AG20443 (cell line): ENCODE measurements at places on chromosomes 3 and 15.

DNA sequence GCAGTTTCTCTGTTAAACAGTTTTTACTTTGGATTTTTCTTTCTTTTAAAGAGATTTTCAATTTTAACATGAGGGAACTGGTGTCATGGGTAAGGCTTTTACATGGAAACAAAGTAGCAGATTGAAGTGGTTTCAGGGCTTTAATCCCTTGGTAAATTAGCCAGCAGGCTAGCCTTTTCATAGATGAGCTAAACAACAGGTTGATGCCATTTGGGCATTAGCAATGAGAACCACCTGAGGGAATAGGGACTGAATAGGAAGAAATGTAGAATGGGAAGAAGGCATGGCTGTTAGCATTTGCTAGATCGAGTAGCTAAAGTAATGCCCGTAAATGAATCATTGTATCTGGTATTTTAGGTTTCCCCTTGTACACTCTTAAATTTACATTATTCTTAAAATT is 165.5 kb upstream of the MLF1 start:
- DNase-seq, result no peak

DNA sequence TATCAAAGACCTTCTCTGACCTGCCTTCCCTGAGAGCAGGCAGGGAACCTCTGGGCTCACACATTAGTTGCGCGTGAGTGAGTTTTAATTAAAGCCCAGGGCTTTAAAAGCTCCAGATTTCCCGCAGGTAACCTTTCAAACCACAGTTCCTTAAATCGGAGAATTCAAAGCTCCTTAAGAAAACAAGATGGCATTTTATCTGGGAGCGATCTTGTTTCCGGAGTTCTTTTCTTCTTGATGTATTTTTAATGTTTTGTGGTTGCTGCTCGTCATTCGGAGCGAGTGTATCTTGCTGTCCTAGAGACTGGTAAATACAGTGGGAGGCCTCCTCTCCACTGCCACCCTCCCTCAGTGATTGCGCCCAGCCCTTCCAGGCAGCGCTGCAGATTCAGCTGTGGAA is 284.3 kb downstream of the CLSTN2 start:
- DNase-seq, result no peak

DNA sequence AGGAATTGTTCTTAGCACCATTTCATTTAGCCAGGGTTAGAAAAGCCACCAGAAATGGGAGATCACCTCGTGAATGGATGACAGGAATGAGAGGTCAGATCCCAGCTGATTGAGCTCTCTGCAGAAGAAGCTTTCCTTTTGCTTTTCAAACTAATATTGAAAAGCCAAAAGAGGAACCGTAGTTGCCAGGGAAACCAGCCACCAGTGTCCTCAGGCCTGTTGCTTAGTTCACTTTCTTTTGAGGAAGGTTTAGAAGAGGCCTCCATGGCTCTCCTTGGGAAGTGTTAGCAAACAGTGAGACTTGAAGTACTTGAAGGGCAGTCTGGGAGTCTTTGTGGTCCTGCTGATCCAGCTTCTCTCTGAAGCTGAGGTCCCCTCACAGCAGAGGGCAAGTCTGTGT is 7.4 kb upstream of the CCK start:
- DNase-seq, result no peak

DNA sequence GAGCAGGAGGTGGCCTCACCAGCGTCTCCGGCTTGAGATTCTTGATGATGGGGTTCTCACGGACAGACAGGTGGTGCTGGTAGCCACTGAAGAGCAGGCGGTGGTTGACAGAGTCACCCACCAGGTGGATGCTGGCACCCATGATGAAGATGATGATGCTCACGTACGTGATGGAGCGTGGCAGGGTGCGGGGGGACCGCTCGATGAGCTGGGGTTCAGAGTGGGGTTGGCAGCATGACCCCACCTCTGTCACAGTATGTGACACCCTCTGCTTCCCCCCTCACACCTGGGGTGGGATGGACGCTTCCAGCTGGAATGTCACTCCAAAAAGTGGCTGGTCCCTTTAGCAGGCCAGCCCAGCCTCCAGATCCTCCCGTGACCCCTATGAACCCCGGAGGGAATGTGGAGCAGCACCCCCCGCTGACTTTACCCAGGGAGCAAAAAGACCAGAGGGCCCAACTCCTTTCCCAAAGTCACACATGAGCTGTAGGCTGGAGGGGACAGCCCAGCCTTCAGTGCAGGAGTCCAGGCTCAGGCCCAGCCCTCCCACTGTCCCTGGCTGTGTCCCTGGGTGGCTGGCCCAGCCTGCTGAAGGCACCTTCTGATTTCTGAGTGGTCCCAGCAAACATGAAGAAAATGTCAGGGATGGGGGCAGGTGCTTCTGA is 6.7 kb upstream of the CALML4 start:
- DNase-seq, result no peak

DNA sequence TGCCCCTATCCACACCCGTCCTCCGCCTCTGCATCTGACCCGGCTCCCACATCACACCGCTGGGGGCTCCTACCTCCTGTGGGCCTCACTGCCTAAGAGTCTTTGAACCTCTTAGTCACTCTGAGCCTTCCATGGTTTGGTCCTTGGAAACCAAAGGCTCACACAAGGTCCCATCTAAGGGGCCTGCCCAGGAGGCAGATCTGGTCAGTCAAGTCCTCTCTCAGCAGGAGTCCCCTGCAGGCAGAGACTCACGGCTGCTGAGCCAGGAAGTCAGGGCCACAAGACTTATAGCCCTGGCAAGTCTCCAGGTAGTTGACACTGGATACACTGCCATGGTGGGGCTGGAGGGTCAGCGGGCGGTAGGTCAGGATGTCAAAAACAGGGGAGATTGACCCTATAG is 31.2 kb upstream of the ALDH1L1 start:
- no peak for DNase-seq

- no peak for DNase-seq
Measured at GRCh38 chr3:38139652-38140051, 1.2 kb downstream of the MYD88 start.

DNA sequence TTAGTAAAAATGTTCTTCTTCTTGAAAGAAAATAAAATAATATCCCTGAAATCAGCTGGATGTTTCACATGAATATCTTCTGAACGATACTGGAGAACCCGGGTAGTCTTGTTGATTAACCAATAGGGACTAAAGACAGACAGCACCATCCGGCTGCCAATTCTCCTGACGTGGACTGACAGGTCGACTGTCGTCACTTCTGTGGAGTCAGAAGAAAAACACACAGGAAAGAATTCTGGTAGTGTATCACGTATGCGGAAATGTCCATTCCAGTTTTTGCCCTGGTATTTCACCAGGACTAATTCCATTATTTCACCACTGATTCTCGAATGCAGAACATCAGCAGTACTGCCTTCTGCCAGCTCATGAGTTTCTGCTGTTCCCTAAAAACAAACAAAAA is 144.6 kb downstream of the VPS13C start:
- DNase-seq, result no peak

DNA sequence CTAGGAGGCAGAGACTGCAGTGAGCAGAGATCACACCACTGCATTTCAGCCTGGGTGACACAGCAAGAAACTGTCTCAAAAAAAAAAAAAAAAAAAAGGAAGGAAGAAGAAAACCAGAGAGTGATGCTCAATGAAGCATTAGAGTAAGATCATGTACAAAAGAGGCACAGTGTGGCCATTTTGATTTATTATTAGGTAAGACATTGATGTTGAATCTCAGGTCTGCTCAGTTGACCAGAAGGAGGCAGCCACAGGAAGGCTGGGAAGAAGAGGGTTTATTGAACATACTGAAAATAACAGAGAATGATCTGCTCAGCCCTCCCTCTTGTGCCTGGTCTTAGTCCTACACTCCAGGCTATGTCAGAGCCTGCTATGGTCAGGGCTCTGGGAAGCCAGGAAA is 15.6 kb downstream of the LRRK1 start:
- no peak for DNase-seq

DNA sequence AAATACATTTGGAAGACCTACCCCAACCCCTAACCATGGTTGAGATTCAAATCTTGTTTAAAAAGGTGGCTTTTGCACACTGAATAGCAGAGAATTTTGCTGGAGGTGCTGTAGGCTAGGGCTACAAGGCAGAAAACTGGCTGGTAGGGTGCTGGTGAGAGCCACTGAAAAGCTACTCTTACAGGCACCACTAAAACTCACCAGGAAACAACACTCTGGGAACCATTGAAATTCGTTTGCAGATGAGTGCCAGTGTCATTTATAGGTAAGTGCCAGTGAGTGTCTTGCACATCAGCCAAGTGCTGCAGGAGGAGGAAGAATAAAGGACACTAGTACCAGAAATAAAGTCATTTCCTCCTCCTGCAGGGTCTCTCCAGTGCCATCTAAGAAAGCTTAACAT is 610.2 kb downstream of the ZNF385D start:
- no peak for DNase-seq

- peak; percentile 61 for DNase-seq
Measured at GRCh38 chr15:33154351-33155166, 40.0 kb downstream of the FMN1 start.

DNA sequence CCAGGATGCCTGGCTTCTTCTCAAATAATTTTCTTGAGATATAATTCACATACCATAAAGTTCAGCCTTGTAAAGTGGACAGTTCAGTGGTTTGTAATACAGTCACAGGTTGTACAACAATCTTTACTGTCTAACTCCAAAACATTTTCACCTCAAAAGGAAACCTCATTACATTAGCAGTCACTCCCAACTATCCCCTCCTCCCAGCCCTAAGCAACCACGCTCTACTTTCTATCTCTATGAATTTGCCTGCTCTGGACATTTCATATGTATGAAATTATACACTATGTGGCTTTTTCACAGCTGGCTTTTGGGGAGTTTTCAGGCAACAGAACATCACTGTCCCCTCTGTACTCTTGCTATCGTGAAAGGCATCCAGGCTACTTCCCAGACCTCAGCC is 17.5 kb downstream of the TGM5 start:
- DNase-seq, result no peak
